ENCODE measurements at places on chromosomes 11 and 22. TPM values are rescaled to one million over a fixed set of nuclear protein-coding genes. Genes with fewer than 3 reads are reported as not detected.

- no peak for DNase-seq
Measured at GRCh38 chr22:26432619-26433311, 3.7 kb downstream of the ASPHD2 start.

Gene PGM2L1
- 2.6 TPM for total RNA-seq

- no peak for DNase-seq
Measured at GRCh38 chr22:23216461-23217170, 36.3 kb downstream of the BCR start.

GRCh38 chr11:122213171-122213570 is 97.2 kb upstream of the BLID start:
- DNase-seq: no peak

Gene P2RY2
- total RNA-seq: not detected

DNA sequence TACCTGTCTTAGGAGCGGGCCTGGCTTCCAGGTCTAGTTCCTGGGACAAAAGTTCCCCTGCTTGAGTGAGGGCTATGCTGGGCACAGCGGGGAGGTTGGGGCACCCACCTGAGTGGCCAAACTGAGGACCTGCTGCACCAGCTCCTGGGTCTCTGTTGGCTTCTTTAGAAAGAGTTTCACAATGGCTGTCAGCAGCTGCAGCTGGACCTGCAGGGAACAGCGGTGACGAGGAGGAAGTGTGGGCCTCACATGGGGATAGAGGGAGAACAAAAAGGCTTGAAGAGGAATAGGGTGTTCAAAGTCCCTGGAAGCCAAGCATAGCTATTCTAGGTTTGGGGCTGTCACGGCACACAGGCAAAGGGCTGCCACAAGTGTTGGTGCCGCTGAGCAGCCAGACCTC is 26.7 kb upstream of the RASL10A start:
- no peak for DNase-seq

DNA sequence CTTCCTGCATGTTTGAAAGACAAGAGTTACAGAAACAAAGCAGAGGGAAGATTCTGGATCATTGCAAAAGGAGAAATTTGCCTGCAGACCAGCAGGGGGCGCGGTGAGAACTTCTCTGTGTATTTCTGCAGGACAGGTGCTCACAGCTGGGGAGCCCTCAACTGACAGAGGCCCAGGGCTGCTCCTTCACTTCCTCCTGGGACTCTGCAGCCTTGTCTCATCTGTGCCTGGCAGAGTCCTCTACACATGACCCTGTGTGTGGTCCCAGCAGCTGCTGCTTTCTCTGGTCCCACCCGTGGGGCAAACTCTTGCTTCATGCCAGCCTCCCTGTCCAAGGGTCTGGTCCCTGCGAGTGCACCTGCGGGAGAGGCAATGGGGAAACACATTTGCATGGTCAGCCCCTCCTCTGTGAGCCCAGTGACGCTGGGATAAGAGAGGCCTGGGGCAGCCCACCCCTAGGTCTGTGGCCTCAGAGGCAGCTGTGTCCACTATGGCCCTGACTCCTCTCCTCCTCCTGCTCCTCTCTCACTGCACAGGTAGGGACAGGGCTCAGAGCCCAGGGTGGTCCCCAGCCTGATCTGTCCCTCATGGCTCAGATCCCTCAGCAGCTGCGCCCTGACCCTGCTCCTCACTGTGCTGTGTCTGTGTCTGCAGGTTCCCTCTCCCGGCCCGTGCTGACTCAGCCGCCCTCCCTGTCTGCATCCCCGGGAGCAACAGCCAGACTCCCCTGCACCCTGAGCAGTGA is 43.2 kb upstream of the VPREB1 start:
- DNase-seq: peak; percentile 20

- DNase-seq: no peak
Measured at GRCh38 chr11:120890609-120891320, 133.1 kb upstream of the TBCEL start.

- DNase-seq: no peak
Measured at GRCh38 chr11:107372439-107372838, 85.2 kb downstream of the CWF19L2 start.

GRCh38 chr11:15967166-15967565 is 389.2 kb downstream of the SOX6 start:
- DNase-seq: peak; percentile 42

- no peak for DNase-seq
Measured at GRCh38 chr11:31652528-31652927, 143.0 kb downstream of the ELP4 start.

Gene RASD2
- total RNA-seq: not detected

Gene C11orf86
- not detected for total RNA-seq

DNA sequence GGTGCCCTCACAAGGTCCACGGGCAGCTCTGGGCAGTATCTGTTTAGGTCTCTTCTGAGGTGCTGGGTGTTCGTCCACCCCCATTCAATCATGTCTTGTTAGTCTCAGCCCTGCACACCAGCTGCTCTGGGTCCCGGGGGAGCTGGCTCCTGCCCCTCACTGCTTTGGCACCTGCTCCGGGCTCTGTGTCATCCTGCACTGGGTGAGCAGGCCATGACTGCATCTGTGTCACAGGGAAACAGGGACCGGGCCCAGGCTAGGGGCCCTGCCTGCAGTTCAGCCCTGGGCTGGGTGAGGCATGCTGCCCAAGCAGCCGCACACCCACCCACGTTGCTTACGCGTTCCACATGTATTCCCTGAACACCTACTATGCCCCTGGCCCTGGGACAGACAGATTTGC is 43.9 kb downstream of the ELFN2 start:
- no peak for DNase-seq

DNA sequence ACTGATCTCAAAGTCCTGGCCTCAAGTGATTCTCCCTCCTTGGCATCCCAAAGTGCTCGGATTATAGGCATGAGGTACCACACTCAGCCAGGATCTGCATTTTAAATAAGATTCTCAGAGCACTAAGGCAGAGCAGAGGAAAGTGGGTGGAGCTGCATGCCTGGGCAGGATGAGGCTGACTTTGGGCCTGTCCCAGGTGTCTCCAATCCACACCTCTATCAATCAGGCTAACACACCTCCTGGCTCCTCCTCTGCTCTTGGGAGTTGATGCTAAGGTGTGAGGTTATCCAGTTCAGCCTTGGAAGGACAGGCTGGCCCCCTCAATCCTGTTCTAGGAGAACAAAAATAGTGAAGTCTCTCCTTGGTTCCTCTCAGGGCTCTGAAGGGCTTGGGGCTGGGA is 30.2 kb upstream of the P2RY2 start:
- no peak for DNase-seq

DNA sequence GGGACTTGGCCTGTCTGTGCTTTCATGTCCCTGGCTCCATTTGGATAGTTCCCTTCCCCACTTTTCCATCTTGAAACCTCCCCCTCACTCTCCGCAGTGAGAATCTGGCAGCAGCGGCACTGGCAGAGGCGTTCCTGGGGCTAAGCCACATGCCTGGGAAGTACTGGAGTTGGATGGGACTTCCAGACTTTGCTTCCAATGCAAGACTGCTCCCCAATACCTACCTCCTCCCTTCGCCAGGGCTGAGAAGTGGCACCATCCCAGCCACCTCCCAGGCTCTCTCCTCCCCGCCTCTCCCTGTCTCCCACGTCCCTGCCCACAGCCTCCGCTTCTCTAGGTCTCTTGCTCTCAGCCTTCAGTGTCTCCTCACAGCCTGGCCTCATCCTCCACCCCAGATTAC is 16.6 kb downstream of the TST start:
- no peak for DNase-seq

DNA sequence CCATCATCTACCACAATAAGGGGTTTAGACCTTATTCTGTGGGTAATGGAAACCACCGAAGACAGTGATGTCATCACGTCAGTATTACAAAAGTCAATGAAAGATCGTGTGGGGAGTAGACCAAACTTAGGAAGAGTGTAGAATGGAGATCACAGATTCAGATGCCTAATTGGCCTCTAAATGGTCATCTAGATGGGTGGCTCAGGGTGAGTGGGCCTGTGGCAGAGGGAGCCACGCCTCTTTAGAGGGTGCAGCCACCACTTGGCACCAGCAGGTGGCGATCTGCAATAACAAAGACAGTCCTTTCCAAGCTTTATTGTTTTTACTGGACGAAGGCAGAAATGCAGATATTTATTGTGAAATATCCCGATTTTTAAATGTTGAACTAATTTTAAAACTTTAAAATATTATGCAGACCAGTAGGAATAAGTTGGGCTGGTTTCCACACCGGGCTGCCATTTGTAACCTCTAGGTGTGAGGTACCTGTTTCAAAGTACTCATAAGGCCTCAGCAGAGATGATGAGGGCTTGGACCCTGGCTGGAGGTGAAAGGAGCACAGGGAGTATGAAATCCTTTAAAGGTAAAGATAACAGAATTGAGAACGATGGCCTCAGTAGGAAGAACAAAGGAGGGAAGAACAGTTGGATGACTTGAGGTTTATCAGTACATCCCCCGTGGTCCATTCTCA is 222.0 kb downstream of the DBX1 start:
- peak; percentile 50 for DNase-seq

Gene LZTR1
- 55.1 TPM for total RNA-seq

- peak; percentile 81 for DNase-seq
Measured at GRCh38 chr22:50306753-50307749, at the start of gene PLXNB2. PLXNB2 (minus strand) TSS chr22:50307646; CDS start chr22:50290584, 17,062 bp downstream.

Gene CDC42EP2
- 21.3 TPM for total RNA-seq

GRCh38 chr11:102513869-102514268 is 16.7 kb downstream of the MMP7 start:
- DNase-seq: peak; percentile 68

- no peak for DNase-seq
Measured at GRCh38 chr11:114623720-114624119, 28.1 kb upstream of the NXPE4 start.

Gene TPBGL
- not detected for total RNA-seq

Gene ME3
- total RNA-seq: 27.4 TPM

Gene ZP1
- total RNA-seq: not detected

- no peak for DNase-seq
Measured at GRCh38 chr22:47169801-47170140, 407.3 kb downstream of the TBC1D22A start.

DNA sequence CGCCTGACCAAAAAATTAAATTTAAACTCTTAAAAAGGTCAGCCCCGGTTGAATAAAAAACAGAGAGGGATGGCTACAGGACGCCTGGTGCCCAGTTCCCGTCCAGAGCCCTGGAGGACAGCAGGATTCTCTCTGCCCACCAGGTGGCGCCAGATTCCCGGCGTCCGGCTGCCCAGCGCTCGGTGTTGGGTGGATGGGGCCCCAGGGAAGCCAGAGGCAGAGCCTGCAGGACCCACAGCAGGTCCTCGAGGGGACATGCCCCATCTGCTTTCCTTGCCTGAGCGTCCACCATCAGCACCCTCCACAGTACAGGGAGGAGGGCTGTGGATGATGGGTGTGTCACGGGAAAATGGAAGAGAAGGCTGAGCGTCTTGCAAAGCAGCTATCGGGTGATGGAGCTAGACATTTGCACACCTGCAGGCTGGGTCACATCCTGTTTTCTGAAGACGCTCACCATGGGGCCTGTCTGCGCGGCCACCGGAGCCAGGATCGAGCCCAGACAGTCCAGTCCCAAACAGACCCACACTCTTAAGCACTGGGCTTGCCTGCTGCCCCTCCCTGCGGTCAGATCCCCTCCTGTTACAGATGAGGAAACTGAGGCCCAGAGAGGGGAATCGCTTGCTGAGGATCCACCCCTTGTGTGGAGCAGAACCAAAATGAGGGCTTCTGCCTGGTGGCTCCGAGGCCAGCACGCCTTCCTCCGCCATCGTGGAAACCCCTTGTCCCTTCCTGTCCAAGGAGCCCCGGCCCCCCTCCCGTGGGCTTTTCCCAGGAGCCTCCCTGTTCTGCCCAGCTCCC is 18.5 kb upstream of the CBX7 start:
- DNase-seq: peak; percentile 72

DNA sequence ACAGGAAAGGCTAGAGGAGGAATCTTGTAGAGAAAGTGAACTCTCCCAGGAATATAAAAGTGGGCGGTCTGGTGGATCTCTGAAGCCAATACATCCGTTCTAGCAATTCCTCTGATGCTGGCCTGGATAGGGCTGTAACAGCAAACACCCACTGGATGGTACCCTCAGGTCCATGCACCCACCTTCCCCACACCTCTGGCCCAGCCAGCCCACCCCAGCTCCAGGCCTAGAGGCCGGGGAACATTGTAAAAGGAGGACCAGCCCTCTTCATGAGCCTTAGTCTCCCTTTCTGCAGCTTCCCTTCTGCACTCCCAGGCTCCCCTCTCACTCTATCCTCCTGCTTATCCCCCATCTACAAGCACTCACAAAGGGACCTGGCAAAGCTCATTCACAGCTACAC is 443.9 kb downstream of the BUD13 start:
- no peak for DNase-seq

Gene ALDH3B1
- 27.1 TPM for total RNA-seq

- no peak for DNase-seq
Measured at GRCh38 chr11:113725913-113726312, 19.8 kb upstream of the TMPRSS5 start.

- DNase-seq: no peak
Measured at GRCh38 chr11:85949798-85950197, 94.6 kb downstream of the CCDC83 start.

- DNase-seq: no peak
Measured at GRCh38 chr11:130458410-130458729, 9.9 kb downstream of the ADAMTS15 start.

Gene B4GALNT4
- 1.3 TPM for total RNA-seq

Gene MAJIN
- total RNA-seq: not detected

Gene ALDH3B2
- not detected for total RNA-seq

DNA sequence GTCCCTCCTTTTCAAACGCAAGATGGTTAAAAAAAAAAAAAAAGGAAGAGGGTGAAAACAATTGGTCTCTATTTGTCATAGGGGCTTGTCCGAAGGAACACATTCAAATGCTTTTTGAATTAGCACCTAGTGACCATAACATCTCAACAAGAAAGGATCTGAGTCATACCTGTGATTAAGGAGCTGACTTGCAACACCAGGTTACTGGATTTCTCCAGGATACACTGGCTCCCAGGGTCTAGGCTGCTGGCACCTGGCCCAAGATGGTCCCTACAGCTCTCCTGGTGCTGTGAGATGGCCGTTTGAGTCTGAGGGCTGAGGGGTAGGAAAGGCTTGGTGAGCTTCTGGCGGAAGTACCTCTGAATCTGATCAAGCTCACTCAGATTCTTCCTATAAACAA is 28.4 kb upstream of the UCP3 start:
- no peak for DNase-seq

GRCh38 chr11:16011396-16011795 is 344.9 kb downstream of the SOX6 start:
- no peak for DNase-seq

DNA sequence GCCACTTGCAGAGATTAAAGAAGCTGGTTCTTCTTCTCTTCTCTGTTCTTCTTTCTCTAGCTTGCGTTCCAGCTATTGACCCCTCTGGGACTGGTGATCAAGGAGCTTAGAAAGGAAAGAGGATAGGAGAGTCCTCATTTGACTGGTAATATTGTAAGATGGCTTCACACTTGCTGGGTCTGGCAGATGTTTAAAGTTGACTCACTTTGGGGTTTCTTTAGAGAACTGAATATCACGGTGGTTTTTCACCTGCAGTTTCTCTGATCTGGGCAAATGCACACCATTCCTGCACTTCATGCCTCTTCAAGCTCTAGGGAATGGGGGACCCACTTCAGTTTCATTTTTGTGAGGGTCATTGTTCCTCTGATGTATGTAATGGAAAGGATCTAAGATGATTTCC is 41.8 kb upstream of the DEUP1 start:
- no peak for DNase-seq

Measured in fibroblast of villous mesenchyme (primary cell).